CD4-positive, alpha-beta memory T cell (primary cell): ENCODE measurements at places on chromosomes 1 and 21.

- no peak overlapping the region for H3K4me3 ChIP-seq
- H3K36me3 ChIP-seq: no peaks in the 10 kb centered on the region
- DNase-seq: peak; percentile 30
- H3K27me3 ChIP-seq: no peaks in the 10 kb centered on the region
- peak overlapping the region; percentile 10 for H3K27ac ChIP-seq
Observed at GRCh38 chr1:46065405-46065804, 67.0 kb downstream of the PIK3R3 start.

- no peaks in the 10 kb centered on the region for H3K4me1 ChIP-seq
- H3K4me3 ChIP-seq: no peak overlapping the region
- DNase-seq: no peak
- H3K27ac ChIP-seq: no peak overlapping the region
Observed at GRCh38 chr1:2633936-2634491, 1.2 kb upstream of the MMEL1 start.

GRCh38 chr1:82258887-82259286, 458.2 kb downstream of the ADGRL2 start:
- no peaks in the 10 kb centered on the region for H3K36me3 ChIP-seq
- H3K4me1 ChIP-seq: no peaks in the 10 kb centered on the region
- no peaks in the 10 kb centered on the region for H3K27me3 ChIP-seq
- no peak for DNase-seq

GRCh38 chr1:245383396-245384330, 228.9 kb downstream of the KIF26B start:
- H3K4me3 ChIP-seq: no peak overlapping the region
- DNase-seq: no peak
- no peak overlapping the region for H3K27ac ChIP-seq
- no peaks in the 10 kb centered on the region for H3K4me1 ChIP-seq
- no peaks in the 10 kb centered on the region for H3K36me3 ChIP-seq

DNA sequence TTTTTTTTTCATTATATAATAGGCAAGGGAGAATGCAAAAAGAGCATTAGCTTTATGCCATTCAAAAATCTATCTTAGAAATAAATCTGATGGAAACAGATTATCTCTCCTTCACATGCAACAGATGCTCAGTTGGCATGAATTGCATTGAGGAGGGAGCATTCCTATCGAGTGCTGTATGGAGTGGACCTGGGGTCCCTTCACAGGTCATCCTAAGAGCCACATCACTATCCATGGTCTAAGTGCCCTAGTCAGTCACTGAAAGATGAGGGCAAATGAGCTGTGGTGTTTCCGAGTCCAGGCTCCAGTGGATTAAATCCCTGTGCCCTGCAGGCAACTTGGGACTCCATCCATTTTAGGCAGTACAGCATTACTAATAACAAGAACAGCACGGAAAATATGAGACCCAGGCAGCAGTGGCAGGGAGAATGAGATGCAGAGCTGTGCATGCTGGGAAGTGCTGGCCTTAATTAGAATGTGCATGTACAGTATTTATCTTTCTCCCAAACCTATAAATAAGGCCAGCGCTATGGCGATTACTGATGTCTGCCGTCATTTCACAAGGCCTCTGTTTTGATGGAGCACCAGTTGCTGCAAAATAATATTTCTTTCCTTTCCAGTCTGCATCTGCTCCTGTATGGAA, 512.3 kb upstream of the PLXNA2 start:
- H3K27ac ChIP-seq: no peak overlapping the region
- H3K36me3 ChIP-seq: no peaks in the 10 kb centered on the region
- no peak overlapping the region for H3K4me3 ChIP-seq
- H3K4me1 ChIP-seq: no peaks in the 10 kb centered on the region
- no peak for DNase-seq

GRCh38 chr1:154769193-154769895, 100.7 kb downstream of the KCNN3 start:
- DNase-seq: no peak
- H3K27ac ChIP-seq: no peak overlapping the region
- H3K36me3 ChIP-seq: no peaks in the 10 kb centered on the region
- H3K27me3 ChIP-seq: no peaks in the 10 kb centered on the region

DNA sequence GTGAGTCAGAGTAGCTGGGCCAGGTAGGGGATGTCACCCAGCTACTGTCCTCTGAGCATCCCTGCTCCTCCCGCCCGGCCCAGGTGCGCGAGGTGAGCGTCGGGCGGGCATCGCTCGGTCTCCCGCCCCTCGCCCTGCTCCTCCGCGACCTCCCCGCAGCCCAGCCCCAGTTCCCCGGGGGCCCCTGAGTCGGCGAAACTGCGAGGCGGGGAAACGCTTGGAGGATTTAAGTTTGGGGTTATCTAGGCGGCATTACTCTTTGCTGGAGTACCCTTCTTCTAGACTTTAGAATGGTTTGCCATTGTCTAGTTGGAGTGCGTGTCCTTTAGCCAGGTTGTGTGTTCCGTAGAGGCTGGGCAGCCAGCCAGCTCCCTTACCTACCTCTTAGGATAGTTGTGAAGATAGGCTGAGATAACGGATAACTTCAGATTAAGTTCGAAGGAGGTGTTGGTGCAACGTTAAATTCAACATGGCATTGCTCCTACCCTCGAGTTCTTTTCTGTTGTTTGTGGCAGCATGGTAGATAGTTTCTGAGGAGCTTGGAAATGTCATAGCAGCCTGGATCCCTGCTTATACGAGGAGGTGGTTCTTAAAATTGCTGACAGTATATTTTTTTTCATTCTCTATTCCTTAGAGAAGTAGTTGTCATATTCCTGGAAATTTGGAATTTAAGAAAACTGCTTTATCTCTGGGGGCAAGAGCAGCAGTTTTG, 697 bp downstream of the AGO3 start:
- H3K4me3 ChIP-seq: peak overlapping the region; percentile 71
- H3K4me1 ChIP-seq: peaks cover 32% of the 10 kb centered on the region
- no peak for DNase-seq
- no peaks in the 10 kb centered on the region for H3K36me3 ChIP-seq
- no peaks in the 10 kb centered on the region for H3K27me3 ChIP-seq

DNA sequence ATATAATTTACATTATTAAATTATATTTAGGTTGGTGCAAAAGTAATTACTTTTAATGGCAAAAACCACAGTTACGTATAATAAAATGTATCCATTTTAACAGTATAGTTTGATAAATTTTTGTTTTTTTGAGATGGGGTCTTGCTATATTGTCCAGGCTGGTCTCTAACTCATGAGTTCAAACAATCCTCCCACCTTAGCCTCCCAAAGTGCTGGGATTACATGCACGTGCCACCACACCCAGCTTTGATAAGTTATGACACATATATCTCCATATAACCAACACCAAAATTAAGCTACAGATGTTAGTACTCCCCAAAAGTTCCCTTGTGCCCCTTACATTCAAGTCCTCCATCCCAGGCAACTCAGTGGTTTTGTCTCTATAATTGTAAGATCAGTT, 163.1 kb downstream of the SMYD3 start:
- H3K4me3 ChIP-seq: no peak overlapping the region
- no peak overlapping the region for H3K27ac ChIP-seq
- H3K4me1 ChIP-seq: no peaks in the 10 kb centered on the region
- H3K27me3 ChIP-seq: no peaks in the 10 kb centered on the region
- H3K36me3 ChIP-seq: no peaks in the 10 kb centered on the region

DNA sequence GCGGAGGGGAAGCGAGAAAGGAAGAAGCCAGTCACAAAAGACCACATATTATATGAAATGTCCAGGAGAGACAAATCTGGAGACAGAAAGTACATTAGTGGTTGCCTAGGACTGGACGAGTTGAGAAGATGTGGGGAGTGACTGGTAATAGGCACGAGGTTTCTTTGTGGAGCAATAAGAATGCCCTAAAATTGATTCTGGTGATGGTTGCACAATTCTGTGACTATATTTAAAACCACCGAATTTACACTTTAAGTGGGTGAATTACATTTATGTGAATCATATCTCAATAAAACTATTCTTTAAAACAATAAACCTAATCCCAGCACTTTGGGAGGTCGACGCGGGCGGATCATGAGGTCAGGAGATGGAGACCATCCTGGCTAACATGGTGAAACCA, 63.1 kb downstream of the ZNF281 start:
- H3K36me3 ChIP-seq: no peaks in the 10 kb centered on the region
- H3K4me1 ChIP-seq: peaks cover 5% of the 10 kb centered on the region
- no peak overlapping the region for H3K27ac ChIP-seq
- H3K4me3 ChIP-seq: no peak overlapping the region

- H3K36me3 ChIP-seq: no peaks in the 10 kb centered on the region
- DNase-seq: no peak
- H3K27ac ChIP-seq: no peak overlapping the region
- H3K4me1 ChIP-seq: no peaks in the 10 kb centered on the region
Observed at GRCh38 chr1:44545961-44546360, 128.3 kb downstream of the TMEM53 start.

GRCh38 chr21:35231090-35231489, 182.0 kb upstream of the RUNX1 start:
- no peaks in the 10 kb centered on the region for H3K27me3 ChIP-seq
- H3K4me3 ChIP-seq: no peak overlapping the region
- H3K4me1 ChIP-seq: peaks cover 26% of the 10 kb centered on the region
- no peak overlapping the region for H3K27ac ChIP-seq
- H3K36me3 ChIP-seq: no peaks in the 10 kb centered on the region
- DNase-seq: no peak

DNA sequence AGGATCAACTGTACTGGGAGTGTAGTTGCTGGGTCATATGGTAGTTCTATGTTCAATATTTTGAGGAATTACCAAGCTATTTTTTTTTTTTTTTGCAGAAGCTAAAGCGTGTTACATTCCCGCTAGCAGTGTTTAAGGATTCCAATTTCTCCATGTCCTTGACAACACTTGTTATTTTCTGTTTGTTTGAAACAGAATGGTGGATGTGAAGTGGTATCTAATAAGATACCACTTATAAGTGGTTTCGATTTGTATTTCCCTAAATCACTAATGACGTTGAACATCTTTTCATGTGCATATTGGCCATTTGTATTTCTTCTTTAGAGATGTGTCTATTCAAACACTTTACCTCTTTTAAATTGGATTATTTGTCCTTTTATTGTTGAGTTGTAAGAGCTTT, 112.2 kb downstream of the DISP1 start:
- no peaks in the 10 kb centered on the region for H3K36me3 ChIP-seq
- no peaks in the 10 kb centered on the region for H3K4me1 ChIP-seq
- H3K27ac ChIP-seq: no peak overlapping the region
- H3K27me3 ChIP-seq: no peaks in the 10 kb centered on the region
- no peak overlapping the region for H3K4me3 ChIP-seq

- H3K4me3 ChIP-seq: no peak overlapping the region
- DNase-seq: no peak
- no peaks in the 10 kb centered on the region for H3K36me3 ChIP-seq
- no peaks in the 10 kb centered on the region for H3K4me1 ChIP-seq
- no peak overlapping the region for H3K27ac ChIP-seq
Observed at GRCh38 chr1:82752046-82752445, 951.3 kb downstream of the ADGRL2 start.

DNA sequence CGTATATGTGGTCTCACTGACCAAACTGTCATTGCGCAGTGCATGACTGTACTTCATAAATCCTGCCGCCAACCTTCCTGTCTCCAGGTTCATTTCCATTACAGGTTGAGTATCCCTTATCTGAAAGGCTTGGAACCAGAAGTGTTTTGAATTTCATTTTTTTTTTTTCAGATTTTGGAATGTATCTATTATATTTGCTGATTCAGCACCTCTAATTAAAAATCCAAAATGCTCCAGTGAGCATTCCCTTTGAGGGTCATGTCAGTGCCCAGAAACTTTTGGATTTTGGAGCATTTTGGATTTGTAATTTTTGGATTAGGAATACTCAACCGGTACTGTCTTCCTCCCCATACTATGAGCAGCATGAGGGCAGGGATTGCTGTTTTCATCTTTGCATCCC, 30.7 kb upstream of the RBBP5 start:
- H3K27me3 ChIP-seq: no peaks in the 10 kb centered on the region
- H3K4me3 ChIP-seq: no peak overlapping the region
- no peaks in the 10 kb centered on the region for H3K4me1 ChIP-seq

- no peaks in the 10 kb centered on the region for H3K27me3 ChIP-seq
- no peak overlapping the region for H3K27ac ChIP-seq
- no peak for DNase-seq
- no peaks in the 10 kb centered on the region for H3K36me3 ChIP-seq
- H3K4me3 ChIP-seq: no peak overlapping the region
Observed at GRCh38 chr1:60969971-60970509, 112.3 kb upstream of the NFIA start.

DNA sequence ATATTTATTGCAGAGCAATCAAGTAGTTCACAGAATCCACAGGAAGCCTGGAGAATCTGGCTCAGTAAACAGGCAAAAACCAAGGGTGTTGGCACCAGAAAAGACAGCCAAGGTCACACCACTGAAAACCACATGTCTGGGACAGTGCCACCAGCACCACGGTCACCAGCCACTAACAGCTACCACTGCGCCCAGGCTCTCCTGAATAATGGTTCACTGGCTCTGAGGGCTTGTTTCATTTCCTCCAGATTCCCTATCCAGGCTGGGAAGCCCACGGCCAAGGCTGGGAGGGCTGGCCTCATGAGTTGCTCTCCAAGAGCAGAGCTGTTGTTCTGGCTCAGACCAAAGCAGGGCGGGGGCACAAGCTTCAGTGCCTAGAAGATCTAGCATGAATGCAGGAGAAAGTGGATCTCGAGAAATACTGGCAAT, 54.5 kb upstream of the PTGFRN start:
- H3K4me3 ChIP-seq: no peak overlapping the region
- H3K36me3 ChIP-seq: no peaks in the 10 kb centered on the region
- no peak overlapping the region for H3K27ac ChIP-seq
- H3K4me1 ChIP-seq: peaks cover 4% of the 10 kb centered on the region

- H3K4me3 ChIP-seq: no peak overlapping the region
- no peak for DNase-seq
- H3K27ac ChIP-seq: no peak overlapping the region
Observed at GRCh38 chr21:41775149-41775472, 8.3 kb upstream of the RIPK4 start.

DNA sequence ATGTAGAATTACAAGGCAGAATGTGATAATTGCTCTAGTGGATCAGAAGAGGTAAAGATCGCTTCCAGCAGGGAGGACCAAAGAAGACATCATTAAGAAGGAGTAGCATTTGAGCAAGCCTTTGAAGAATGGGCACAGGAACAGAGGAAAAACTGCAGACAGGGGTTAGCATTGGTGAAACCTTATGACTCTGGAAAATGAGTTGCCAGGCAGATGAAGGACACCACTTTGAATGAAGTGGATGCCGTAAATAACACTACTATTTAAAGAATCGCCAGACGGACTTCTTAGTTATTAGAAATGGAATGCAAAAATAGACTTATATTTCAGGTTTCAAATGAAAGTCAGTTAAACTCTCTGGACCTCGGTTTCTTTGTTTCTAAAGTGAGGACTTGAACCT, 727.7 kb downstream of the USP25 start:
- no peak for DNase-seq
- no peaks in the 10 kb centered on the region for H3K4me1 ChIP-seq
- H3K4me3 ChIP-seq: no peak overlapping the region
